ENCODE measurements at places on chromosomes 12 and 14.

DNA sequence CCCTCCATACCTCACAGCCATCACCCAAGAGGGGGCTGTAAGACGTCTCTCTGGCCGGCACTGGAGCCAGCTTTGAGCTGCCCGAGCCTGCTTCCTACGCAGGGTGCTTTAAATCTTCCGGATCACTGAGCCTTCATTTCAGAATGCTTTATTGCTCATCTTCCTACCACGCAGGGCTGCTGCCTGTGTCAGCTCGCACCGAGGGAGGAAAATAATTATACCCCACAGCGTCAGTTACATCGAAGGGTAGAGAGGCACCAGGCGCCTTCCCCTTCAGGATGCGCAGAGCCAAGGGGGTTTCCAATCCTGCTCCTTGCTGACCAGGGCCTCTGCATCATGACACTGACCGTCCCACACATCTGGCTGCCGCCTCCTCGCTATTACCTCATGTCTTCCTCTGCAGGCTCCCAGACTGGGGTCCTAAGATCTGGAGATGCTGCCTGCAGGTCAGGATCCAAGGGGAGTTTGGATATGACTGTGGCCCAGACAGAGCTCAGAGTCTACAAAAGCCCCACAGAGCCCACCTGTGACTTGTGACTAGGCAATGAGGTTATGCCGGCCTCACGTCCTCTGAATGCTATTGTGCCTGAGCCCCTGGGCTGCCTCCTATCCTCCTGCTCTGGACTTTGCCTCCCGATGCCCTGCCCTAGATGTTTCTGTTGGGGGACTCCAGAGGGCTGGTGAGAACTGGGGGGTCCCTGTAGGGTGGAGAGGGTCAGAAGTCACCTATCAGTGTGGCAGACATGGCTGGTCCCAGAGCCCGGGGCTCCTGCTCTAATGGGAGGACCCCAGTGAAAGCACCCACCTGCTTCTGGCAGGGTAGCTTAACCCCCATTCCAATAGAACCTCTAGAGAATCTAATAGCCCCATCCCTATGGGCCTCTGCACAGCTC, 220.3 kb upstream of the RTL1 start:
- H3K4me3 ChIP-seq: no peak overlapping the region
- no peak for DNase-seq
- H3K4me1 ChIP-seq: no peaks in the 10 kb centered on the region
- no peaks in the 10 kb centered on the region for H3K36me3 ChIP-seq
- H3K27me3 ChIP-seq: no peaks in the 10 kb centered on the region

DNA sequence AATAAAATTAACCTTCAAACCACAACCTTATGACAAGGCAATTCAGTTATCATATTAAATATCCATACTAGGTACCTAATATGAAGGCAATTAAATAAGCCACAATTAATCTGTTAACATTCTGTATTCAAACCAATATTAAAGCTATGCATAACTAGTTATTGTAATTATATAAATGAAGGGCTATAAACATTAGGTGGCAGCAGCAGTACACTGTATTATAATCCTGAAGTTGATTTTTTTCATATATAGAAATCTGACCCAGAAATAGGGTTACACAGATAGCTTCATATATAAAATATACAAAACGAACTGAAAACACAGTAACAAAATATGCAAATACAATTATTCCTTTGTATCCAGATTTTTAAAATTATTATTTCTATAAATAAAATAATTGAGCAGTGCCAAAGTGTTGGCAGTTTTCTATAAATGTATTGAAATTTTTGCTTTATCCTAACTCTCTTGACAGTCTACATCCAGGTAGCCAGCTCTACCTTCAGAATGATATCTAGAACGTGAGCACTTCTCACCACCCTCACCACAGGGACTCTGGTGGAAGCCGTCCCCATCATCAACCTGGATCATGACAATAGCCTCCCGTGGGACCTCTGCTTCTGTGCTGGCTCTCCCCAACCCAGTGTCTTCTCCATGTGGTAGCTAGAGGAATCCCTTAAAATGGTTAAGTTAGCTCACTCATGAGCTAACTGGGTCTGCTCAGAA, 136.2 kb downstream of the MED13L start:
- DNase-seq: no peak
- H3K4me3 ChIP-seq: no peak overlapping the region
- no peaks in the 10 kb centered on the region for H3K36me3 ChIP-seq
- H3K4me1 ChIP-seq: peaks cover 33% of the 10 kb centered on the region
- no peaks in the 10 kb centered on the region for H3K27me3 ChIP-seq
- no peak overlapping the region for H3K27ac ChIP-seq

DNA sequence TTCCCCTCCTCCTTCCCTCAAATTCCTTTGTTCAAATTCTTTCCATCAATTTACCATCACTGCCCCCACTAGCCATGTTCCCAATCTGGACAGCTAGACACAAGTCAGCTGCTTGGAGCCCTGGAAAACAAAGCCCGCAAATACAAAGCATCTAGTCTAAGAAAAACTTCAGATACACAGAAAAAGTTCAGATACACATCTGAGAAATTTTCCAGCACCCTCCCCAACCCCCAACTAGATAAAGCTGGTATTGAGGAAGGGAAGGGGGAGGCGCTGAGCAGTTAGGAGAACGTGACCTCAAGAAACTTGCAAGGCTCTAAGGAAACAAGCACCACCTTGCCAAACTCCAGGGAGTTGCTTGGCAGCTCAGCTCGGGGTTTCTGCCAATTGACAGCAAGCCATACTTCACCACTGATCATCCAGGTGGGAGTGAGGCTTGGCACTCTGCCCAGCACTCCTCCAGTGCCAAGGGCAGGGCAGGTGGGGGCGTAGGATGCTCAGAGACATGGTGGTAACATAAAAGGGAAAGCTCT, 5.1 kb upstream of the CNIH1 start:
- H3K36me3 ChIP-seq: no peaks in the 10 kb centered on the region
- H3K4me1 ChIP-seq: peaks cover 10% of the 10 kb centered on the region
- no peaks in the 10 kb centered on the region for H3K27me3 ChIP-seq
- peak overlapping the region; percentile 81 for H3K27ac ChIP-seq

- H3K27ac ChIP-seq: peak overlapping the region; percentile 94
- peaks cover 18% of the 10 kb centered on the region for H3K36me3 ChIP-seq
- peak overlapping the region; percentile 94 for H3K4me3 ChIP-seq
- peaks cover 32% of the 10 kb centered on the region for H3K4me1 ChIP-seq
These were observed 365 bp upstream of the TPI1 start for GRCh38 chr12:6866920-6867412.

- no peak overlapping the region for H3K27ac ChIP-seq
- H3K4me1 ChIP-seq: no peaks in the 10 kb centered on the region
- H3K27me3 ChIP-seq: no peaks in the 10 kb centered on the region
- H3K4me3 ChIP-seq: no peak overlapping the region
These were observed 170.0 kb upstream of the SLC16A7 start for GRCh38 chr12:59425798-59426197.

DNA sequence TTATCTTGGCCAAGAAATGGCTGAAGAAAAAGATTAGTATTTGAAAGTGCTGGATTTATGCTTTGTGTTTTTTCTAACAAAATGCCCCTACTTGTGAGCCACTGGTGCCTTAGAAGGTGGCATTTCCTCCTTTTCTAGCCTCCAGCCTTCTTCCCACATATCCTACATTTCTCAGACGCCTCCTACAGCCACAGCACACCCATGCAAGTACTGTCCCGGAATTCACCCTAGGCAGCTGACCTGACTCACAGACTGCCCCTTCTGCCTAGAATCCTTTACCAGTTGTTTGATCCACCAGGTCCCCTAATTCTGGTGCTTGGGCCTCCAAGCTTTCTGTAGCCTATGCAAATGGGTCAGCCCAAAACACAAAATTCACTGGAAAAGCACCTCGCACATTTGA, 166.0 kb downstream of the FOXN3 start:
- DNase-seq: no peak
- H3K36me3 ChIP-seq: peaks cover 23% of the 10 kb centered on the region
- peaks cover 58% of the 10 kb centered on the region for H3K4me1 ChIP-seq

- H3K36me3 ChIP-seq: no peaks in the 10 kb centered on the region
- H3K4me1 ChIP-seq: no peaks in the 10 kb centered on the region
- no peaks in the 10 kb centered on the region for H3K27me3 ChIP-seq
- no peak overlapping the region for H3K4me3 ChIP-seq
- H3K27ac ChIP-seq: no peak overlapping the region
These were observed 28.6 kb downstream of the GABARAPL1 start for GRCh38 chr12:10241290-10241689.

DNA sequence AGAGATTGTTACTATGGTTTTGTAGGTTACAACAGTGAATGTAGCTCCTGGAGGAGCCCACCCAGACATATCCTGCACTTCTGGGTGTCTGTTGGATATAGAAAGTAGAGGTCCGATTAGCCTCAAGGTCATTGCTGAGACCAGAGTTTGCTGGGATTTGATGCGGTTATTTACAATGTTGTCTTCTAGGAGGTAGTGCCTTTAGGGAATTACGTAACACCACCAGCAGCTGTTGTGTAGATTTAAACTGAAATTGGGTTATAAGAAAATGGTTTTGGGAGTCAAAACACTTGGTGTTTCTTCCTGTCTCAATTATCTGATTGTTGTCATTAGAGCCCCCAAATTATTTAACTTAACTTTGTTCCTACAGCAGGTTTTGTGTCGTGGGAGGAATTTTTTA, 225.3 kb upstream of the PELI2 start:
- DNase-seq: no peak
- no peaks in the 10 kb centered on the region for H3K36me3 ChIP-seq
- peaks cover 18% of the 10 kb centered on the region for H3K4me1 ChIP-seq
- no peak overlapping the region for H3K4me3 ChIP-seq
- H3K27me3 ChIP-seq: no peaks in the 10 kb centered on the region

DNA sequence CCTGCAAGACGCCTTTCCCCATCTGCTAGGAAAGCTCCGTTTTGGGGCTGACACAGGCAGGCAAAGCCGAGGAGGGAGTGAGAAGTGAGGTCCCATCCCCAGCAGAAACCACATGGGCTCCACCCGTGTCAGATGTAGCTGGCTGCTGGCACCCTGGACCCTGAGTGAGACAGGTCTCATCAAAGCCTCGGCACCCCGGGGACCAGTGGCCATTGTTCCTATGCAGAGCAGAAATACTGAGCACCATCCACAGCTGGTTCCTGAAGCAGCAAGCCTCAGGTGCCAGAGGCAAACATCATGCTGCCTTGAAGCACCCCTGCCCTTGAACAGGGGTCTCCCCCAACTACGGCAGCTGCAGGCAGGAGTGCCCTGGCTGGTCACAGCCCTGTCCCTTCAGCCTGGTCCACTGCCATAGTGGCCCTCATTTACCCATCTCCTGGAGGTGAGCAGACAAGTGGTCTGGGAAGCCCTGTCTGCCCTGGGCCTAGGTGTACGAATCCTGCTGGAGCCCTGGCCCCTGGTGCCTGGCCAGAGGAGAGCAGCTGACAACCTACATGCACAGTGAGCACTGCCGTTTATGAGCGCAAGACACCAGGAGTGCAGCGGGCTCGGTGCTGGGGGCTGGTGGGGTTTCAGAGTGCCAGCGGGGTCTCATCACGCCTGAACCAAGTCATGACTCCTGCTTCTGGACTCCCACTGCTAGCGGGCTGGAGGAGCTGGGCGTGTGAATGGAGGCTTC, 289.8 kb upstream of the RTL1 start:
- H3K27ac ChIP-seq: no peak overlapping the region
- no peak for DNase-seq
- no peaks in the 10 kb centered on the region for H3K27me3 ChIP-seq
- no peaks in the 10 kb centered on the region for H3K4me1 ChIP-seq
- H3K36me3 ChIP-seq: no peaks in the 10 kb centered on the region

DNA sequence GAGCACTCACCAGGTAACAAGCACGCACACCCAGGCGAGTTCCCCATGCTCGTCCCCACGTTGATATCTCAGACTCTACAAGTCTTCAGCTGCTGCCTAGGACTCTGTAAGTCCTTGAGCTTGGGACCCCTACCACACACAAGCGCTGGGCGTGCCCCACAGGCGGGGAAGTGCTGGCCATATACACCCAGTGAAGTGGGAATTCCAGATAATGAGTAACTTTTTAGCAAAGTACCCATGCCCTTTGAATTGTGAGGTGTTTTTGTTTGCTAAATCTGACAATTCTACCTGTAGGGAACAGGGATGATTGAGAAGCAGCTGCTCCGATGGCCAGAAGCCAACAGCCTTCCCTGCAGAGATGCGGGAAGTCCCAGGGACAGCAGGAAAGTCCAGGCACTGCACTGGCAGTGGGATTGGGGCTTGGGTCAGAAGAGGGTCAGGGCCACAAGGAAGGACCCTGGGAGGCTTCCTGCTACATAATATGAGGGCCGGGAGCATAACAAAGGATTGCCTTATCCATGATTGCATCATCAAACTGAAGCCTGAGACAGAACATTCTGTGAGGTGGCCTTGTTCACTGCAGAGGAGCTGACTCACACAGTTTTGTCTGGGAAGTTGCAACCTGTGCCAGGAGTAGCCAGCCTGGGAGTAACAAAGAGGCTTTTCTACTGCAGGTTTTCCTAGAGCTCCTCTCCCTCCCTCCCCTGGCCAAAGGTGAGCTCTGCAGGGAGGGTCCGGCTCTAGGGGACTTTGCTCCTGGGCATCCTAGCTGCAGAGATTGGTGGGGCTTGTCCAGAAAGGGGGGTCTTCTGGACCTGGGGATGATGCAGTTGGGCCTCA, 13.2 kb upstream of the SERPINA3 start:
- H3K27ac ChIP-seq: peak overlapping the region; percentile 75
- H3K27me3 ChIP-seq: no peaks in the 10 kb centered on the region
- no peaks in the 10 kb centered on the region for H3K36me3 ChIP-seq

- no peaks in the 10 kb centered on the region for H3K36me3 ChIP-seq
- DNase-seq: no peak
- H3K4me1 ChIP-seq: no peaks in the 10 kb centered on the region
- H3K27me3 ChIP-seq: no peaks in the 10 kb centered on the region
- no peak overlapping the region for H3K4me3 ChIP-seq
These were observed 171.7 kb downstream of the PHLDA1 start for GRCh38 chr12:75859868-75860267.

DNA sequence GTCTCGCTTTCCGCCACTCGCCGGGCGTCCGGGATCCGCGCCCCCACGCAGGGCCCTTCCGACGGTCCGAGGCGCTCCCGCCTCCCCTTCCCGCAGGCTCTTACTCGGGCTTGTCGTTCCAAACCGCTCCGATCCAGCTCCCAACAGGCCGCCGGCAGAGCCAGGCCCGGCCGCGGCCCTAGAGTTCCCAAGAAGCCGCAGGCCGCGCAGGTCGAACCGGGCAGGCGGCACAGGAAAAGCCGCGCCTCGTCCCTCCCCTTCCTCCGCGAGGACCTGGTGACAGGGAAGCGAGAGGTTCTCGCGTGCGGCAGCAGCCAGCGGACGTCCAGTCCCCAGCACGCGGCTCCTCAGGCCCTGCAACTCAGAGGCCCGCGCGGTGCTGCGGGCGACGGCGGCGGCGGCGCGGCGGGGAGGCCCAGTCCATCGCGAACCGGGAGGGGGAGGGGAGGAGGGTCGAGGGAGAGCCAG, 272 bp downstream of the HECTD1 start:
- peaks cover 4% of the 10 kb centered on the region for H3K36me3 ChIP-seq
- peak overlapping the region; percentile 94 for H3K4me3 ChIP-seq
- peaks cover 8% of the 10 kb centered on the region for H3K4me1 ChIP-seq
- H3K27ac ChIP-seq: peak overlapping the region; percentile 99
- DNase-seq: no peak
